ENCODE measurements at places on chromosomes 3 and 15.

DNA sequence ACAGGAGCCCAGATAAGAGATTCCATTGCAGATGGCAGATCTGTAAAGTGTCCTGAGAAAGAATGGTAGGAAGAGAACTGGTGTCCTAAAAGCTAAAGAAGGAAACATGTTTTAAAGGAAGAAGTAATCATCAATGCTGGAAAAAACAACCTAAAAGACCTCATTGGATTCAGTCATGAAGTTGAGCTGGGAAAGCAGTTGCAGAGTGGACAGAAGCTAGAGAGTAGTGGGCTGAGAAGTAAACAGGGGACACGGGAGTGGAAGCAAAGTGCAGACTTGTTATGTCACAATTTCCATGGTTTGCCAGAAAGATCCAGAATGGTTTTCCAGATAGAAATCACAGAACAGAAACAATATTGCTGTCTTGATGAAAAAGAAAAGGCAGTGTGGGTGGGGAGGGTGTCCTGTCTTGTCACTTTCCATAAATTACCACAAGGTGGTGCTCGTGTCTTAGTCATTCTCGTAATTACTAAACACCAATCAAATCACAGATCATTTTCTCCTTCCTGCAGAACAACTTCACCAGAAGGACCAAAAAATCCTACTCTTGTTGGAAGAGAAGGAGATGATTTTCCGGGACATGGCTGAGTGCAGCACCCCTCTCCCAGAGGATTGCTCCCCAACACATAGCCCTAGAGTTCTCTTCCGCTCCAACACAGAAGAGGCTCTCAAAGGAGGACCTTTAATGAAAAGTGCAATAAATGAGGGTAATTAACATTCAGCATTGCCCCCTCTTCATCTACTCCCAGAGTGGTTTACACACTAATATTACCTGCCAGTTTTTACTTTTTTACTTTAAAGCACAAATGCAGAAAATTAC lies 64.5 kb downstream of the KLHL25 start:
- DNase-seq = no peak

DNA sequence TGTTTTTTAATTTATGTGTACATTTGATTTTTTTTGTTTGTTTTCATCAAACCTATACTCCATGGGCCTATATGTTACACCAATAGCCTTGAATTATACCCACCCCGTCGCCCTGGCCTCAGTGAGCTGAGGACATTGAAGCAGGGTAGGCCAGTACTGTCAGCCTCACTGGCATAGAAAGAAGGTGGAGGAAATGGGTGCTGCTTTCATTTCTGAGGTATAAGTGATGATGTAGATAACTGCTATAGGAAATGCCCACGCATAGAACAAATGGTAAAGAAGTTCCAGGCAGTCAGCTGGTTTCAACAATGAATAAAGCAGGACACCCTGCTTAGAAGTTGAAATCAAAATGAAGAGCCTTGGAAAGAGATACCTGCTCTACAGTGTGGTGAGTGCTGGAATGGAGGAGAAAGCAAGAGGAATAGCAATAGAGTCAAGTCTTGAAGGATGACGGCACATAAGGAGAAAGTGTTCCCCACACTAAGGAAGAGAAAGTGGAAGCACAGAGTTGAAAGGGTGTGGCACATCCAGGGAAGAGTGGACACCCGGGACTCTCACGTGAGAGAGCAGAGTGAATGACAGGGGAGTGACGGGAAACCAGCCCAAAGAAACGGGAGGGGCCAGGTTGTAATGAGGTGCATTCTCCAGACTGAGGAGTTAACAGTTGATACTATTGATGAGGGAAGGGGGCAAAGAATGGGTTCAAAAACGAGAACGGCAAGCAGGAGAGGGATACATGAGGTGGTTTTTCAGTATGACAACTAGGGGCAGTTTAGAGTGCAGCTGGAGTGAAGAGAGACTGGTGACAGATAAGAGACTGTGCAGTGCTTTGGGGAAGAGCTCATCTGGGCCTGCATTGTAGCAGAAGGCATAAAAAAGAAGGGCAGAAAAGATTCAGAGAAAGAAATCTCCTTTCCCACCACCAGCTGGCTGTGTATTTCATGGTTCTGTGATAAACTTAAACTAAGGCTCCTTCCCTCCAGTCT lies 70.5 kb downstream of the KLHL25 start:
- no peak for DNase-seq

GRCh38 chr3:39379778-39380155 lies 3.4 kb upstream of the SLC25A38 start:
- no peak for DNase-seq

DNA sequence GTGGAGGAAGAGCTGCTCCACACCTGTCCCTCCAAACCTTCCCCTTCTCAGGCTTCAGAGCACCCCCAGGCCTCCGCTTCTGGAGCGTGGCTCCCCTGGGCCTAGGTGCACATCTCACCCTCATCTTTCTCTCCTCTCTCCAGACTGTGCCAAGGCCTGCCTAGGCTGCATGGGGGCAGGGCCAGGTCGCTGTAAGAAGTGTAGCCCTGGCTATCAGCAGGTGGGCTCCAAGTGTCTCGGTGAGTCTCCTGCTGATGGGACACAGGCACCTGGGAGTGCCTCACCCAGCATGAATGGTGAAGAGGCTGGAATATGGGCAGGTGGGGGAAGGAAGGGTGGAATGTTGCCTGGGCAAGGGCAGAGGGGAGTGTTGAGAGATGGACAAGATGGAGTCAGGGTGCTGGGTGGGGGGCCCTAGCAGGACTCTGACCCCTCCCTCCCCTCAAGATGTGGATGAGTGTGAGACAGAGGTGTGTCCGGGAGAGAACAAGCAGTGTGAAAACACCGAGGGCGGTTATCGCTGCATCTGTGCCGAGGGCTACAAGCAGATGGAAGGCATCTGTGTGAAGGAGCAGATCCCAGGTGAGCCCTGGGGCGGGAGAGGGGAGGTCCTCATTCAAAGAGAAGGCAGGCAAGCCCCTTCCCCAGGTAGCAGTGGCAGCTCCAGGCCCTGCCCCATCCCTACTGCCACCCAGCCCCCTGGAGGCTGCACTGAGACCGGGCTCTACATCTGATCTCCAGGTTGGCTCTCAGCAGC lies 9.1 kb downstream of the PRRT3 start:
- DNase-seq = no peak

GRCh38 chr3:52506266-52506966 lies 11.3 kb downstream of the STAB1 start:
- DNase-seq = no peak

DNA sequence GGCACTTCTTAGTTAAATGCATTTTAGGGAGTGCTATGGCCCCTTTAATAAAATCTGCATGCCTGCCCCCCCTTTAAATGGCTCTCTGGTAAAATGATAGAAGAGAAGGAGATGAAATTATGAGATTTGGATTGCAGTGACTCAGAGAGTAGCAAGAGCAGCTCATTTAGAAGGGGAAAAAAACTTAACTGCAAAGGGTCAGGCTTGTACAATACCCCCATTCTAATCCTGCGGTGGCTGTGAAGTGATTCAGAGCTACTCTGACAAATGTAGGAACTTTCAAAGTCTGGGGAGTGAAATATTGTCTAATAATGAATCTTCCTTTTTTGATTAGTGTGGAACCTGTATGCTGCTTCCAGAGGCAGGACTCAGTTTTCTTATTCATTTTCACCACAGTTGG lies 44.1 kb upstream of the TBC1D23 start:
- no peak for DNase-seq

- DNase-seq = no peak
These were observed 473.1 kb upstream of the UBE2E2 start for GRCh38 chr3:22729981-22730380.

Measured in stimulated activated CD8-positive, alpha-beta memory T cell treated with anti-CD3 and anti-CD28 coated beads, Interleukin-2, amount 100 ng/mL, for 1 hour (primary cell).